ENCODE measurements at places on chromosomes 5 and 9.

DNA sequence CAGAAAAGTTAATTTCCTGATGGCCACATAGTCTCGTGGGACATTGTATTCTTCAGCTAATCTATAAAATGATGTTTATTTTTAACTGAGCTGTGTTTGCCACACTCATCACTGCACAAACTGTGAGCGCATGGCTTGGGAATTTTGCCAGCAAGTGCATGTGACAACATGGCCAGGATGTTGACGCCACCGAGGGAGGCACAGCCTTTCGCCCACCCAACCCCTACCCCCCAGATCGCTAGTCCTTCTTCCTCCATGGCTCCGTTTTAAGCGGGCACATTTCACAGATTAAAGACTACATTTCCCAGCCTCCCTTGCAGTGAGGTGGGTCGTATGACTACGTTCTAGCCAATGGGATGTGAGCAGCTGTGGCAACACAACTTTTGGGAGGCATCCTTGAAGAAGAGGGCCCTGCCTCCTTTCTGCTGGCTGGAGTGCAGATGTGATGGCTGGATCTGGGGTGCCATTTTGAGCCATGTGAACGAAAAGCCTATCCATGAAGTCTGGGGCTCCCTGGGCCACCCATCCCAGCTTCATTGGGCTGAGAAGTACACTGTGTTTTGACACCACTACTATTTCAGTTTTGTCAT is 7.9 kb downstream of the NRARP start:
- DNase-seq, result no peak

DNA sequence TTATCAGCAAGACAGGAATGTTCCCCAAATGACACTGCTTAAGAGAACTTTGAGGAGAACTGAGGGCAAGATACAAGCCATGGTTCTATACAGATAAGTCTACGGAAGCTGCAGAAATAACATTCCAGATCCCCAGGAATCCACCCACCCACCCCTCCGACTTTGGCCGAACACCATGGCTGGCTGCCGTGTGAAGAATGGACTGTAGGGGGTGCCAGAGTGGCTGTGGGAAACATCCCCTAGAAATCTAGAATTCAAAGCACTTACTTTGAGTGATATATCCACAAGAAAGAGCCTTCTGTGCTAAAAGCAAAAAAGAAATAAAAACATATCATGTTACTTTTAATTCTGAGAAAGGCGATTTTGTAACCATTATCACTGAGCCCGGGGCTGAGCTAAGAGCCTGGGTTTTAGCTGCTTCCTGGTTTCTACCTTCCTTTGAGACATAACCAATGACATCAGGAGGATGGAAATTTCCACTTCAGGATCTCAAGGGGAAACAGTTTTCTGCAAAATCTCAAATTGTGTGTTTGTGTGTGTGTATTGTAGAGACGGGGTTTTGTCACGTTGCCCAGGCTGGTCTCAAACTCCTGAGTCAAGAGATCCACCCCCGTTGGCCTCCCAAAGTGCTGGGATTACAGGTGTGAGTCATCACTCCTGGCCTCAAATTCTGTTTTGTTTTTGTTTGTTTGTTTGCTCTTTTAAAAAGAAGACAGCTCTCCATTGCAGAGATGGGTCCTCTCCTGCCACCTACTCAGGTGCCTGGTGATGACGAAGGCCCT is 36.4 kb downstream of the GGTA1 start:
- no peak for DNase-seq

DNA sequence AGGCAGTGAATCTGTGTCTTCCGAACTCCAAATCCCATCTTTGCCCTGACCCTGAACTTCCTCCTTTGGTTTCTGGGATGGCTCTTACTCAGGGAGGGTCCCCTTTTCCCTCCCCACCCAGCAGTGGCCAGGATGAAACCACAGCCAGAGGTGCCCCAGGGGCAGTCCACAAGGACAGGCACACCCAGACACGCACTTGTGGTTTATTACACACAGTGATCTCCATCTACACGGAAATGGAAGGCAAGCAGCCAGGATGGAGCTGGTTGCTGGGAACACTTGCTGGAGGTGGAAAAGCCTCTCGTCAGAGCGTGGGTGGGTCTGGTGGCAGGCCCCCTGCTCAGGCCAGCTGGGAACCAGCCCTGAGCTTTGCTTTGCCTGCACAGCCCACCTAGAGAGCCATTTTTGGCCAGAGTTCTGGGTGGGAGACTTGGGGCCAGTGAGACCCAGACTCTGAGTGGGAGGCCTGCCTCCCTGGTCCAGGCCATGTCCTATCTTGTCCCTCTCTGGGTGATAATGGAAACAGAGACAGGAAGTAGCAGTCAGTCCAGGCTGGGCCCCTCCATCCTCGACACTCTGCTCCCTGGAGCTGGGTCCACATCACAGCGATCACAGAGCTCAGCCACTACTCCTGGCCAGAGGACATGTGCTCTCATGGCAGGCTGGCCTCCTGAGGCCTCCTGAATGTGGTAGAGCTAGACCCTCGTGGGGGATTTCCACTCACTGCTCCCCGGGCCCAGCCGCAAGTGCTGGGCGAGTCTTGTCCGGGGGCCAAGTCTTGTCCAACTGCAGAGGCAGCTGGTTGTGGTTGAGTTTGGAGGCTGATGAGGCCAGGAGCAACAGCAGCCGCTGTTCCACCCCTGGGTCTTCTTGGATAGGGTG is 5.1 kb upstream of the PHYKPL start:
- no peak for DNase-seq

DNA sequence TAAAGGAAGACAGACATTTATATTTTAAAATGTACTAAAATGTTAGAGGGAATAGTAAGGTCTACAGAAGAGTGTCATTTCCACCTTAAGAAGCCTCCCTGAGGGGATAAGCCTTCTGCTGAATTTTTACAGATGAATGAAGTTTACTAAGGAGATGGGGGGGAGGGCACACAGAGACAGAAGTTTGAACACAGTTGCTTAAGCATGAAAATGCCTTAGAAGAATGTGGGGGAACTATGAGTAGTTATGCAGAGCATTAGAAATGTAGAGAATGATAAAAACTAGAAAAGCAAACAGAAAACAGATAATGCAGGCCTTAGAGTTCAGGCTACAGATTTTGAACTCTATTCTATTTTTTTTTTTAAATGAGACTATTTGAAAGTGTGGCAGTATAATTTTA is 232.2 kb upstream of the VLDLR start:
- DNase-seq, result no peak

DNA sequence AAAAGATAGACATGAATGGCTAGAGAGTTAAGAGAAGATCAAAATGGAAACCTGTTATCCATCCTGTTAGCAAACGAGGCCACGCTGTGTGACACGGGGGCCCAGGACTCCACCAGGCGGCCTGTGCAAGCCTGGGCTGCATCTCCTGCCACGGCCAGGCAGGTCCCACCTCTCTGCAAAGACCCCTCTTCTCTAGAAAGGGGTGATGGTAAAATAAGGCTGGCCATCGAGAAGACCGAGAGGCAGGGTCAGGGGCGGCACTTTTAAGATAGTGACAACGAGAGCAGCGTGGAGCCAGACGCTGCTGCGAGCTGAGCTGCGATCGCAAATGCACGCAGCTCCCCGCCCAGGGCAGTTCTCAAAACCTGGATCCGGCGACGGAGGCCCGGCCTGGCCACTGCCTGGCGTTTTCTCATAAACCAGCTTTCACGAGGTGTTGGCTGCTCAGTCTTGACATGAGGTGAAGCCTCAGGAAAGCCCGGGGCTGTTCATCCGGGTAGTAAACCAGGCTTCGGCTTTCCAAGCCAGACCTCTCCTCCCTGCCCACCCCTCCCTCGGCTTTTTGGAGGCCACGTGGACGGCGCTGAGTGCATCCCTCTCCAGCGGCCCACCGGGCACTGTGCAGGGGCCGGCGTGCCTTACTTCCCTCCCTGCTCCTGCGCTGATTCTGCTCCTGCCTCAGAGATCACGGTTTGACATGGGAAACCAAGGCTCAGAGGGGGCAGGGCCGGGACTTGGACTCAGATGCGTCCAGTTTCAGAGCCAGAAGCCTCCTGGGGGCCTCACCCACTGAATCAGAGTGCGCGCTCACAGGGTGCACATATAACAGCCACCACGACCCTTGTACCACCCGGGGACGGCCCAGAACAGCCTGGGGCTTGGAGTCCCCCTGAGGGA is 151.6 kb upstream of the PHYKPL start:
- DNase-seq, result no peak

GRCh38 chr5:39412721-39413394 is 11.9 kb downstream of the DAB2 start:
- DNase-seq, result no peak

- DNase-seq, result no peak
Measured at GRCh38 chr5:142846406-142846805, 76.2 kb downstream of the ARHGAP26 start.
